ENCODE measurements at places on chromosomes 6 and 20.

- no peak for DNase-seq
These were observed 200.6 kb downstream of the MAFB start for GRCh38 chr20:40488401-40488800.

- no peak for DNase-seq
These were observed 378.7 kb downstream of the ZFAND3 start for GRCh38 chr6:38198219-38198618.

DNA sequence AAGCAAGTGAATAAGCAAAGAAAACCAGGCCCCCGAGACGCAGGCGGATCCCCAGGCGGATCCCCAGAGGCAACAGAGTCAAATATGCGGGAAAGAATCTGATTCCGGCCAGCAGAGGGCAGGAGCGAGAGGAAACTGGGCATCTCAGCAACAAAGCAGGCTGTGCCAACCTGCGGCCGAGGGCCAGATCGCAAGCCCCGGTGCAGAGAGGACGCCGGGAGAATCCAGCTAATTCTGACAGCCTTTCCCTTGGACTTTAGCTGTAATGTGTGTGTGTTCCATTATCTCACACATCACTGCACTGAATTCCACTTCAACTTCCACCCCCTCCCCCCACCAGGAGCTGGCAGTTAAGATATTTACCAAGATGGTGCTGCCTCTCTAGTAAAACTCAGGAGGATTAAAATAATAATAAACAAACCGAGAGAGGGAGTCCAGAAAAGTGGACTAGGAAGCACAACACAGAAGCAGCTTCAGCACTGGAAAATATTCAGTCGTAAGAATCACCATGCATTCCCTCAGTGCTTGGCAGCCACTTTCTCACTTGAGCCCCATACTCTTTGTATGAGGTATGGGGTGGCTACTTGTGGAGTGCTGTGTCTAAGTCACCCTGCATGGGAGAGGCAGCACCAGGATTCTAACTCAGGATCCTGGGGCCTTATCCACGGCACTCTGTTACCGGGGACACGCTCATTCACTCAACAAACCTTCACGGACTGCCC, 66.2 kb upstream of the SNX9 start:
- peak; percentile 49 for DNase-seq

- no peak for DNase-seq
These were observed 41.3 kb upstream of the DDR1 start for GRCh38 chr6:30842754-30843610.

GRCh38 chr20:41632896-41633295, 14.7 kb upstream of the CHD6 start:
- DNase-seq = no peak

DNA sequence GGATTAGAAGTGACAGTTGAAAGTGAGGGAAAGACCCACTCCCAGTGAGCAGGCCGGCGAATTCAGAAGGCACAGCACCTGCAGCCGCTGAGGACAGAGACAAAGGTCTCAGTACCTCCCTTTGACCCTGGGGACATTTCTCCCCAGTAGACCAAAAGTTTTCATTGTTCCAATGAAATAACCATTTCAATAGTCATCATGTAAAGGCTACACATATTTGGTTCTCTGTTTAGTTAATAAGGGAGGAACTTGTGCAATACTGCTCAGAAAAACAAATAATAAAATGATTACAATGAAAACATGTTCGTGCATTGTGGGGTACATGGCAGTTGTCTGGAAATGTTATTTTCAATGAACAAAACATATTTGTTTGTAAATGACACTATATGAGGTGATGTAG, 52.5 kb downstream of the EDN1 start:
- no peak for DNase-seq

DNA sequence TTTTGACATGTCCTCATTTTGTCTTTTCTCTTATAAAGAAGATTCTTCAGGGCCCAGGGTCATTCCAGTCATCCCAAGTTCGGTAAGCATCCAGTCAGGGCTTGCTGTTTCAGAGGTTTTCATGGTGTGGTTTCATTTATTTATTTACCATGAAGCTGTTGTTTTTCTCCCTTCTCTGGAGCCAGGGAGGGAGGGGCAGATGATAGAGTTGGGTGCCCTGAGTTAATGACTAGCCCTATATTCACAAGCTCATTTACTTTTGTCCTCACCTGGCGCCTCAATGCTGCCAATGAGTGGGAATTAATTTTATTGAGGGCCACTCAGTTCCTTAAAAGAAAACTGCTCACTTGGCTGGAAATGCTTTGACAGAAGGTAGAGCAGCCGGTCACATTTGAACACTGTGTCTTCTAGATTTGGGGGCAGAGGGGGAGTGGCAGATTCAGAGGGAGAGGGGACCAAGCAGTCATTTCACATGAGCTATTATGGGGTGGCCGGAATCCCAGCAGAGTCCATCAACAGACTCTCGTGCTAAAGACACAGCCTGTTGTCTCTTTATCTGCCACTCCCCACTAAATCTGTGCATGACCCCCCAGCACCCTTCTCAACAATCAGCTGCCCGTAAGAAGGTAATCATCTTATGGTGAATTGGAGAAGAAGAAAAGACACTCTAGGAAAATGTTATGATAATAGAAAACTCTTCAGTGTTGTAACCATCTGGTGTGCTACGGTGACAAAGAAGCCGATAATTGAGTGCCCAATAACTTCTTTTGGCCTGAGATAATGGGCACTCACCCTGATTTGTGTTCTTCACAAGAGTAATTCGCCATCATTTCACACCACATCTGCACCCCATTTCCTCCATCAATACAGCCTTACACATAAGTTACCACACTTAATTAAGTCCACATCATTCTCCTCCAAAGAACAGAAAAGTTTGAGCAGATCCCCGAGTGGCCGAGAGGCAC, 573.5 kb upstream of the JAG1 start:
- no peak for DNase-seq

- no peak for DNase-seq
These were observed 1.7 kb downstream of the ARFGEF2 start for GRCh38 chr20:48923149-48923718.

- no peak for DNase-seq
These were observed 265.0 kb downstream of the TENT5A start for GRCh38 chr6:81487489-81487888.

DNA sequence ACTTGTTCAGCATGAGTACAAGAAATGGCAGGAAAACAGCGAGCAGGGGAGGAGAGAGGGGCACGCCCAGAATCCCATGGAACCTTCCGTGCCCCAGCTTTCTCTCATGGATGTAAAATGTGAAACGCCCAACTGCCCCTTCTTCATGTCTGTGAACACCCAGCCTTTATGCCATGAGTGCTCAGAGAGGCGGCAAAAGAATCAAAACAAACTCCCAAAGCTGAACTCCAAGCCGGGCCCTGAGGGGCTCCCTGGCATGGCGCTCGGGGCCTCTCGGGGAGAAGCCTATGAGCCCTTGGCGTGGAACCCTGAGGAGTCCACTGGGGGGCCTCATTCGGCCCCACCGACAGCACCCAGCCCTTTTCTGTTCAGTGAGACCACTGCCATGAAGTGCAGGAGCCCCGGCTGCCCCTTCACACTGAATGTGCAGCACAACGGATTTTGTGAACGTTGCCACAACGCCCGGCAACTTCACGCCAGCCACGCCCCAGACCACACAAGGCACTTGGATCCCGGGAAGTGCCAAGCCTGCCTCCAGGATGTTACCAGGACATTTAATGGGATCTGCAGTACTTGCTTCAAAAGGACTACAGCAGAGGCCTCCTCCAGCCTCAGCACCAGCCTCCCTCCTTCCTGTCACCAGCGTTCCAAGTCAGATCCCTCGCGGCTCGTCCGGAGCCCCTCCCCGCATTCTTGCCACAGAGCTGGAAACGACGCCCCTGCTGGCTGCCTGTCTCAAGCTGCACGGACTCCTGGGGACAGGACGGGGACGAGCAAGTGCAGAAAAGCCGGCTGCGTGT, 11.6 kb downstream of the TNFAIP3 start:
- no peak for DNase-seq

GRCh38 chr6:160031442-160031841, 62.6 kb downstream of the IGF2R start:
- DNase-seq = no peak

GRCh38 chr6:150584065-150584464, 15.6 kb upstream of the PLEKHG1 start:
- DNase-seq = no peak

- no peak for DNase-seq
These were observed 24.5 kb upstream of the MYCT1 start for GRCh38 chr6:152673236-152673635.

DNA sequence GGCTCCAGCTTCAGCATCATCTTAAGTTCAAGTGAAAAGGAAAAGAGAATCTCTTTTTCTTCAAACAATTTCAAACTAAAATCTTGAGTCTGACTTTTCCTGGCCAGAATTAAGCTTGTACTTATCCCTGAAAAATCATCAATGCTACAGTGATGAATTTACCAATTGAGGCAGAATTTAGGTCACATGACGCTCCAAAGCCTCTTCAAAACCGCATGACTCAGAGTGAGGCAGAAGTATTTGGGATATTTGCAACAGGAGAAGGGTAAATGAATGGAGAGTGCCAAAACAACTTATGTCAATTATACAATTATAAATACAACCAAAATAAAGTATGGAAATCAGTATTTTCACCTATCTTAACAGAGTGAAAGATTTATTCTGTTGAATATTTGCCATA, 515.5 kb downstream of the COL12A1 start:
- DNase-seq = no peak

DNA sequence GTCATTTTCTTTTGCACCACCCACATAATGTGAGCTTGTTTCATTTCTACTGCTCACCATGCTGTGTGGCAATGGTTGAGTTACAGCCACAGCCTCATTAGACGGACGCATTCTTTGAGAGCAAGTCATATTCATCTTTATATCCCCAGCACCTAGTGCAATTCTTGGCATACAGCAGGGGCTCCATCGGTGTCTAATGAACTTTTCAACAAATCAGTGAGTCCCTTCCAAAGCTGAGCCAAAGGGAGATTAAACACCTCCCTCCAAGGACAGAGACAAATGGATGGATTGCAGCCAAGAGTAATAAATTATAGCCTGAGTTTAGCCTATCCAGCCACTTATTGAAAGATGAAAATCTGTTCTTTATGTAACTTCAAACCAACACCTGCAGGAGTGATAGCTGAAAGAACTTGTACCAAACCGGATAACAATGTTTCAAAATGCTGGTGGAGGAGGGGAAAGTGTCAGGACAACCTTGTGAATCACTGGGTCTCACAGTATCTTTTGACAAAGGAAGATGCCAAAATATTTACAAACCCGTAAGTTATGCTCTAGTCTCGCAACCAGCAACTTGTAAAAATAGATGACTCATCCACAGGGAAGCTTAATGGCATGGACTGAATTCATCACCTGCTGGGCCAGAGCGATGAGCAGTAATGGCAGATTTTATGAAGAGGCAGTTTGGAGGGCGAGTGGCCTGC, 139.0 kb downstream of the PXDC1 start:
- DNase-seq = no peak

- no peak for DNase-seq
These were observed 13.5 kb downstream of the USP45 start for GRCh38 chr6:99501762-99502161.

DNA sequence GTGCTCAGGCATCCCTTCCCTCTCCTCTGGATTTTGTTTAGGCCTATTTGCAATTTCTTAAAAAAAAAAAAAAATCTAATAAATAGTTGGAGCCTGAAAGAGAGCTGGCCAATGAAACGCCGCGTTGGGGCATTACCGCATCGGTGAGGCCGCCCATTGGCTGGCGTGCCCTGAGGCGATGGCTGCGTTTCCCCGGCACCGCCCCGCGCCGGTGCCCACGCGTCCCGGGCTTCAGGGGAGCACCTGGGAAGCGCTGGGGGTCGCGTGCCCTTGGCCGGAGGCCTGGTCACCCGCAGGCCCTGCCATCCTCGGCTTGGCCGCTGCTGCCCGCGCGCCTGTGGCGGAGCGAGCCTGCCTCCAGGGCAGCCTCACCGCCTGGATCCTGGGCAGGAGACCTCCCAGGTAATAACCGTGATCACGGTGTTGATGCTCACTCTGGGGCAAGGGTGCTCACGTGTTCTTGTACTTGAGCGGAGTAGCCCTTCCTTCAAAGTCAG, 155.4 kb downstream of the NRN1 start:
- peak; percentile 54 for DNase-seq

DNA sequence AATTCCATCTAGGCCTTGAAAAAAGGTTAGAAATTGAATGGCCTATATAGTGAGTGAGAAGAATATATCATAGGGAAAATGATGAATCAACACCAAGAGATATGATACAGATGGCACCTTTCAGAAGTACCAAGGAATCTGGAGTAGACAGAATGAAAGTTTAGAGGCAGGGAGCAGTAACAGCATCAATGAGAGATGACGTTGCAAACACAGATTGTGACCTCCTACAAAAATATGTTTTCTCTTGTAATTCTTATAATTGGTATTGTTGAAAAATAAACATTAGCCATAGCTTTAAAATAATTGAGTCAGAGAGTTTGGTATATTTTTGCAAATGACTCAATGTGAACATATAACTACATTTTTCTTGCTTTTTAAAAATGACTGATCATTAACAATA, 1223.1 kb upstream of the GJE1 start:
- no peak for DNase-seq

DNA sequence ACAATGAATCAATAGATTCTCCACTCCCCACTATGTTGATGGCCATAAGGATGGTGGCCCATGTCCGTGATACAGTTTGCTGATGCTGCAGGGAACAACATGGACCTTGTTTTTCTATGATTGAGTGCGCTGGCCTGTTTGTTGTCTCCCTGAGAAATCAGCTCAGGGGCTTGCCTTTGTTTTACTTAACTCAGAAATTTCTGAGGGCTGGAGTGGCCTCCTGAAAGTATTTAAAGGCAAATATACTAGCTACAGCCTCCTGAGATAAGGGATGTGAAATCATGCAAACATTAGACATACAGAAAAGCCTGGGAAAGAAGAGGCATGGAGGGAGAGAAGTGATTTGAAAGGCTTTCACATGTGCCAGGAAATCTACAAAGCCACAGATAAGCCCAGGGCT, 170.3 kb upstream of the FLRT3 start:
- no peak for DNase-seq

- no peak for DNase-seq
These were observed 3.9 kb downstream of the ZFP57 start for GRCh38 chr6:29676981-29677601.

DNA sequence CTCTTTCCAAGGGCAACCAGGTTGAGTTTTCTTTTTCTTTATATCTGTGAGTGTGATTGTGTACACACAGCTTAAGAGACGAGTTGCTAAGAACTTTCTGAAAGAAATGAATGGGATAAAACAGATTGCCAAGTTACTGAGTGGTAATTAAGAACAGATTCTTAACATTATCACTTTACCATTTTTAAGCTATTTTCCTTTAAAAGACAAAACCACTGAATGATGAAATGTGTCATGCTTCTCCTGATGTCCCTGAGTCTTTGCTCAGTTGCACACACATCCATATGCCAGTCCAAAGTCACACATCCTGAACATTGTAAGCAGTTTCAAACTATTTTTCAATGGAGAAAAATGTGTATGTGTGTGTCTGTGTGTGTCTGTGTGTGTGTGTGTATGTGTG, 5.5 kb upstream of the DAAM2 start:
- no peak for DNase-seq

GRCh38 chr6:100595456-100595855, 130.7 kb upstream of the SIM1 start:
- no peak for DNase-seq

Measured in T-helper 22 cell (primary cell).